Activated naive CD8-positive, alpha-beta T cell treated with anti-CD3 and anti-CD28 coated beads, Interleukin-2, amount 10 ng/mL, durations not matched to agents 7 days and 5 days (primary cell): ENCODE measurements at places on chromosomes 6 and 20. TPM values are rescaled to one million over a fixed set of nuclear protein-coding genes. Genes with fewer than 3 reads are reported as not detected.
A peak's percentile ranks its signal among the peaks of the same experiment; 100 is the strongest.

The OR2J3 gene
- total RNA-seq, result not detected

DNA sequence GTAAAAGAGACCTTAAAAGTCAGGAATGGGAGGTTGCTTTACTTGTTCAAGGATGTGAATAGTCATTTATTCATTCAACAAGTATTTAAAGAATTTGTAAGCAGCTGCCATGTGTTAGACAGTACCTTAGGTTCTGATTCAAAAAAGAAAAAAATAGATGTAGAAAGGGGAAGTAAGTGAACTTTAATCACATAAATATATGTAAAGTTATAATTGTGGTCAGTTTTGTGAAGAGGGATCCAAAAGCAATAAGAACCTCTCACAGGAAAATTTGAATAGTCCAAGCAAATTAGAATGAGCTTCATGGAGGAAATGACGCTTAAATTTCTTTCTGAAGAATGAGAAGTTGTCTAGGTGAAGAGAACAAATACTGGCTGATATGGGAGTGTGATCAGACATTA lies 596.1 kb upstream of the CITED2 start:
- H3K27me3 ChIP-seq, result peaks cover 5% of the 10 kb centered on the region
- no peaks in the 10 kb centered on the region for H3K4me1 ChIP-seq
- H3K4me3 ChIP-seq, result no peak overlapping the region
- DNase-seq, result no peak
- no peaks in the 10 kb centered on the region for H3K36me3 ChIP-seq

DNA sequence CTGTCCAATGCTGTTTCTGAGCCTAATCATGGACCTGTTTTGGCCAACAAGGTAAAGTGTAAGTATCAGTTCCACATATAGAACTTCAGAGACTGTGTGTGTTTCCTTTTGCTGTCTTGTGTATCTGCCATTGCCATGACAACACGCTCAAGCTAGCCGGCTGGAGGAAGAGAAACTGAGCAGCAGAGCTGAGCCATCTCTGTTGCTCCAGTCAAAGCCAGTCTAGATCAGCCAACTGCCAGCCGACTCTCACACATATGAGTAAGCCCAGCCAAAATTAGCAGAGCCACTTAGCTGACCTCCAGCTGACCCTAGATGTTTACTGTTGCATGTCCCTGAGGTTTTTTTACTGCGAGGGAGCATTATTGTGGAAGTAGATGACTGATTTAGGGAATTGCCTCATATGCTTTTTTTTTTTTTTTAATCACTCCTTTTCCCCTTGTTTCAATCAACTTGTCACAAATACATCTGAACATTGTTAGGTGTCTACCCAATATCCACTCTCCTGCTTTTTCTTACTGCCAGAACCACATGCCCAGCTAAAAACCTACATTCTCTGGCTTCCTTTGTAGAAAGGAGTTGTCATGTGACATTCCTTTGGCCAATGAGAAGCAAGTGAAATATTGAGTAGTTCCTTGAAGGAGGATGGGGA lies 304.3 kb upstream of the SUPT3H start:
- H3K36me3 ChIP-seq, result peaks cover 10% of the 10 kb centered on the region
- H3K4me3 ChIP-seq, result no peak overlapping the region
- H3K27me3 ChIP-seq, result no peaks in the 10 kb centered on the region

DNA sequence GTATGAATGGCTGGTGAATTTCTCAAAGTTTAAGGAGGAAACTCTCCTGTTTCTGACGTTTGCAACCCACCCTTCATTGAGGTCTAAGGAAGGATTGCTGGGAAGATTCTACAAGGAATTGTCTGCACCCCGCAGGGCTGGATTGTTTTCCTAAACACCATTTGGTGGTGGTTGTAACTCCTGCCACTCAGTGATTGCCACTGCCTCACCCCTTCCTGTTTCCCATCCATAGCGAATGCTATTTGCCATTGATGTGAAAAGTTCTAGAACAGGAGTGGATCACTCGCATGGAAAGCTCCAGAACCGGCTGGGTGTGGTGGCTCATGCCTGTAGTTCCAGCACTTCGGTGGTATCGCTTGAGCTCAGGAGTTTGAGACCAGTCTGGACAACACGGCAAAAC lies 8.7 kb upstream of the DSP start:
- H3K27ac ChIP-seq, result no peak overlapping the region
- H3K4me3 ChIP-seq, result no peak overlapping the region
- no peaks in the 10 kb centered on the region for H3K36me3 ChIP-seq
- H3K4me1 ChIP-seq, result no peaks in the 10 kb centered on the region

DNA sequence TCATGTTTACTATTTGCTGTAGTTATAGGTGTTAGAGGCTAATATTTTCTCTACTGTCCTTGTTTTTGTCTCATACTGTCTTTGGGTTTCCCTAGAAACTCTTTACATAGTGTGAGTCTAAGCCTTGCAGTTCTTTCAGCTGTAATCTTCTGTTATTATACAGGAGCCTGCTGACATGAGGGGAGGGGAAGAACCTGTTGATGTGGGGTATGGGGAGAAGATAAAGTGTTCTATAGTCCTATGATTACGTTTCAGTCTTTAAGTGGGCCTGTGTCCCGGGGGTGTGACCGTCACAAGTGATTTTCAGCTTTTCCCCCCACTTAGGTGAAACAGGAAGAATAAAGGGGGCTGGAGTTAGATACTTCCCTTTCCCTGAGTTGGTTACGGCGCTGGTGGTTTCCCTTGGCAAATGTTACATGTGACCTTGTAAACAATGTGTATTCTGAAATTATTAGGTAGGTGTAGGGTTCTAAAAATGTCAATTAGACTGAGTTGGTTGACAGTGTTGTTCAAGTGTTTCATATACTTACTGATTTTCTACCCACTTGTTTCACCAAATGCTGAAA lies 41.3 kb downstream of the REV3L start:
- no peak overlapping the region for H3K4me3 ChIP-seq
- no peaks in the 10 kb centered on the region for H3K27me3 ChIP-seq
- H3K27ac ChIP-seq, result no peak overlapping the region
- peaks cover 18% of the 10 kb centered on the region for H3K36me3 ChIP-seq
- DNase-seq, result no peak

DNA sequence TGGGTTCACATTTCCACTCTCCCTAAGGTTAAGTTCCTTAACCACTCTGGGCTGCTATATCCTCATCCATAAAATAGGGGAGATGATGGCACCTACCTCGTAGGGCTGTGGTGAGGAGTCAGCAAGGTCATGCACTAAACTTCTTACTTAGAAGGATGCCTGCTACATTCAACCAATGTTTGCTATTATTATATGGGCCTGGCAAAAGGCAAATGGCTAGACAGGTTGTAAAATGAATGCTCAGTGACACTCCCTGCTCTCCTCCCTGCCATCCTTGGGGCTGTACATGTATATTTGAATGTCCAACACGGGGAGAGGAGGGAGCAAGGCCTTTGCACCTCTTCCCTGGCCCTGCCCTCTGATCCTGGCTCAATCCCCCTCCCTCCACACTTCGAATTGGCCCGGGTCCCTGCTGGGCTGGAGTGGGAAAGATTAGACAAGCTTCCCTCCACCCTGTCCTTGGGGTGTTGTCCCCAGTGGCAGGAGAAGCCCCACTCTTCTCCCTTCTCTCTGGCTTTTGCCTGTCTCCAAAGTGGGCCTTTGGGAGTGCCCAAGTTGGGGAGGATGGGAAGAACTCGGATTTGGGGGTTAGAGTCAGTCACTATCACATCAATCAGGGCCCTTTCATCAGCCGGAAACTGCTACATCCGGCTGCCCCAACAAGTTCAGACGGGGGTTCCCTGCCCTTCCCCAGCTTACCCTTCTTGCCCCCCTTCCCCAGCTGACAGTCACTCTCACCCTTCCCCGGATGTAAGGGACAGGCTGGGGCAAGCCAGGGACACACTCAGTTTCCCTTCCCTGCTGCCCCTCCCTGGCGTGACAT lies 36.3 kb upstream of the VEGFA start:
- peaks cover 5% of the 10 kb centered on the region for H3K36me3 ChIP-seq
- H3K27me3 ChIP-seq, result peaks cover 8% of the 10 kb centered on the region
- H3K4me1 ChIP-seq, result peaks cover 15% of the 10 kb centered on the region
- DNase-seq, result peak; percentile 40

The ELOVL4 gene
- total RNA-seq, result 0.78 TPM

DNA sequence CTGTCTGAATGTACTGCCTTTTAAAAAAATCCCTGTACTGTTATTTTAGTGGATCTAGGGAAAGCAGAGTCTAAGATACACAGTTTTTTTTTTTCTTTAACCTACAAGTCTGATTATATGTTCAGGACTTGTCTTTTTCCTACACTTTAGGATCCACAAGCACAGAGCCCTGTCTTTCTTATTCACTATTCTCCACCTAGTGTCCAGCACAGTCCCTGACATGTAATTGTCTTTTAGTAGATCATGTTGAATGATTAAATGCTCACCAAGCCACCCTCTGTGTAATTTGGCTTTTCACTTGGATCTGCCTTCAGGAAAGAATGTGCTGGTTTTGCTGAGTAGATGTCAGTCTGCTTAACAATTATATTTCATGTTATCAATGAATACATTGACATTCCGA lies 35.8 kb upstream of the YWHAB start:
- H3K4me3 ChIP-seq, result no peak overlapping the region
- H3K27ac ChIP-seq, result no peak overlapping the region
- H3K36me3 ChIP-seq, result no peaks in the 10 kb centered on the region
